ENCODE measurements at places on chromosomes 16 and 17.

GRCh38 chr16:86625821-86626220 is 47.5 kb downstream of the FOXL1 start:
- DNase-seq, result no peak

- DNase-seq, result no peak
These were observed 1.2 kb downstream of the HS3ST4 start for GRCh38 chr16:25692742-25693508.

DNA sequence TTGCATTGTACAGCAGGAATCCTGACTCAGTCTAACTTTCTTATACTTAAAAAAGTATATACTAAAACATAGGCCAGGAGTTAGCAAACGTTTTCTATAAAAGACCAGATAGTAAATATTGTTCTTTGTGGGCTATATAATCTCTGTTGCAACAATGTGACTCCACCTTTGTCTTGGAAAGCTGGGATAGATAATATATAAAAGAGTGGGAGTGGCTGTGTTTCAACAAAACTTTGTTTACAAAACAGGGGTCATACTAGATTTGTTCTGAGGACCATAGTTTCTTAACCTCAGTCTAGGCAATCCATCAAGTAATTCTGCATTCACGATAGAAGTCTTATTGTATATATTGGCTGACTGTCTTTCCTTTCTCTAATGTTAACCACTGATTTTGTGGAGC is 9.0 kb upstream of the TBC1D3B start:
- DNase-seq, result no peak

DNA sequence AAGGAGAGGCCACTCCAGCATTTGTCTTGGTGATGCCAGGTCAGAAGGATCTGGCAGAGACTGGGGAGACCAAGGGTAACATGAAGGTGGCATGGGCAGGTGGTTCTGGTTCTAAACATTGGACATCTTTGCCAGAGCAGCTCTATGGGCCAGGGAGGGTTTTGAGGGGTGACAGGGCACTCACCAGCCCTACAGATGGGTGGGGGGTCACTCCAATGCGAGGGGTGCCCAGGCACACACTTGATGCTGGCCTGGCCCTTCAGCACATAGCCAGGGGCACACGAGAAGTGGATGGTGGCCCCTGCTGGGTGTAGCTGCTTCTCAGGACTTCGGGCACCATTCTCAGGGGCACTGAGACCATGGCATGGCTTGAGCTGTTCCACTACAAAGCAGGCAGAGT is 5.5 kb upstream of the PHF12 start:
- DNase-seq, result no peak

- DNase-seq, result no peak
These were observed 105.2 kb downstream of the TMEM100 start for GRCh38 chr17:55617441-55617840.

GRCh38 chr17:76166906-76167305 is 25.9 kb upstream of the FOXJ1 start:
- no peak for DNase-seq

DNA sequence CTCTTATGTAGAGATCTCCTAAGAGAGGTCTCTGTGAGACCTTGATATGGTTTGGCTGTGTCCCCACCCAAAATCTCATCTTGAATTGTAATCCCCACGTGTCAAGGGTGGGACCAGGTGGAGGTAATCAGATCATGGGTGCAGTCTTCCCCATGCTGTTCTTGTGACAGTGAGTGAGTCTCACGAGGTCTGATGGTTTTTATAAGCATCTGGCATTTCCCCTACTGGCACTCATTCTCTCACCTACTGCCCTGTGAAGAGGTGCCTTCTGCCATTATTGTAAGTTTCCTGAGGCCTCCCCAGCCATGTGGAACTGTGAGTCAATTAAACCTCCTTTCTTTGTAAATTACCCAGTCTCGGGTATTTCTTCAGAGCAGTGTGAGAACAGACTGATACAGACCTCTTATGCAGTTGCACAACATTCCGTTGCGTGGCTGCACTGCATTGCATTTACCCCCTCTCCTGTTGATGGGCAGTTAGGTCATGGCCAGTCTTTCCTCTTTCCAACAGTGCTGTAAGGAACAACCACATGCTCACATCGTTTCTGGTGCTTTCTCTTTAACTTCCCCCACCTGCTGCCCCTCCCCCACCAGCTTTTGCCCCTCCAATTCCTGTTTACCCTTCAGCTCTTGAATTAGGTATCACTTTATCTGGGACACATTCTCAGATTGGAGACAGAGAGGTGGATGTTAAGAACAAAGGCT is 43.6 kb upstream of the MED9 start:
- DNase-seq, result no peak

DNA sequence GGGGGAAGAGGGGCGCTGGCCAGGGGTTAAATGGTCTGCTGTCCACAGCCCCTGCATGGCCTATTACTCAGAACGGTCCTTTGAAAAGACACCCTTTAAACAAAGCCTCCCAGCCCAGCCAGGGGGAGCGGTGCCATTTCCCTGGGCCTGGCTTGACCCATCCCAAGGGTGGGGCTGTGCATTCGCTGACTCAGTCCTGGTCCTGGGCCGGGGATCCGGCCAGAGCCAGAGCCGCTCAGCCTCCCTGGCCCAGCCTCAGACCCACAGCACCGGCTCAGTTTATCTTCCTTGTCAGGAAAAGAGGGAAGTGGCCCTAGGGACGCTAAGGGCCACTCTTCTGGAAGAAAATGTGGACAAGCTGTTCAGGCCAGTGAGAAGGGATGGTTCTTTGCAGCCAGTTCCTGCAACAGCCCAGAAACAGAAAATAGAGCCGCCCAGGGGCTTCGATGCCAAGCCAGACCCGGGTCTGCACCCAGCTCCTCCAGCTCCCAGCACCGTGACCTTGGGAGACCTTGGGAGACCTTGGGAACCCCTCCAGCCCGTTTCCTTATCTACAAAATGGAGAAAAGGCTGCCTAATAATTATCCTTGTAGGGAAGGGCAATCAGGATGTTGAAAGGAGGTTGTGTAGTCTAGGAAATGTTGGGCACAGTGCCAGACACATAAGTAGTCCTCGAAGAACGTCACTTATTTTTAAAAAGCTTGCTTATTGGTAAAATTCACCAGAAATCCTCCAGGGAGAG is 82.5 kb downstream of the ZDHHC7 start:
- DNase-seq, result no peak

- DNase-seq, result peak; percentile 7
These were observed 245.6 kb upstream of the RBFOX1 start for GRCh38 chr16:7086822-7087616.

DNA sequence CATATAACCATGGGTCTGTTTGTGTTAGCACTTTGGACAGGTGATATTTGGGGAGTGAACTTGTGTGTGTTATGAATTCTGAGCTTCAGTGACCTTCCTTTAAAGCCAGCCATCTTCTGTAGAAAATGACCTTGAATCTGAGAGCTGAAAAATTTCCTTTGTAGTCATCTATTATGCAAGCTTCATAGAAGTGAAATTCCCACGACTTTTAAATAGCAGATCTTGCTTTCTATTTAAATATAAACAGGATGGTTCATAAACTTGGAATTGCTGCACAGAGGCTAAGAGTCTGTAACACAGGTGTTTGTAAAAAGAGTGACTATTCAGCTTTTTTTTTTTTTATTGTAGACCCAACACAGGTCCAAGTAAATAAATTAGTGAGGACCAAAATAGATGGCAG is 85.5 kb downstream of the MARCHF10 start:
- no peak for DNase-seq

DNA sequence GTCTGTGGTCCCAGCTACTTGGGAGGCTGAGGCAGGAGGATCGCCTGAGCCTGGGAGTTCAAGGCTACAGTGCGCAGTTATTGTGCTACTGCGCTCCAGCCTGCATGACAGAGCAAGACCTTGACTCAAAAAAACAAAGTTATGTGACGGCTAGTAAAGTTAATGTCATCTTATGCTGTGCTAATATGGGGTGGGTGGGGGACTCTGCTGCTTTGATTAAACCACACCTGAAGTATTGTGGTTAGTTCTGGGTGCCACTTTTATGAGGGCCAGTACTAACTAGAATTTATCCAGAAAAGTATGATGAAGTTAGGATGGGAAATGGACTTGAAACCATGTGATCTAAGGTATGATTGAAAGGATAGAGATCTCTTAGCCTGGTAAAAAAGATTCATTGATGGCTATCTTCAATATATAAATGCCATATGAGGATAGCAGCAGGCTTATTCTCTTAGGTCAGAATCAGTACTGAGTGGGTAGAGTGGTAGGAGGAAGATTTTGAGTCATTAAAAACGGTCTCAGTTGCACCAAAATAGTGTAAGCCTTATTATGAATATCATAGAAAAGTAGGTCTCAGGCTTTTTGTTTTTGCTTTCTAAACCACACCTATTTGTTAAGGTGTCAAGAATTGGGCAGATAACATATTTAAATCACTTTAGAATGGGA is 5.6 kb downstream of the WSB1 start:
- DNase-seq, result no peak

GRCh38 chr17:60393840-60394723 is 2.1 kb upstream of the USP32 start:
- DNase-seq, result no peak

DNA sequence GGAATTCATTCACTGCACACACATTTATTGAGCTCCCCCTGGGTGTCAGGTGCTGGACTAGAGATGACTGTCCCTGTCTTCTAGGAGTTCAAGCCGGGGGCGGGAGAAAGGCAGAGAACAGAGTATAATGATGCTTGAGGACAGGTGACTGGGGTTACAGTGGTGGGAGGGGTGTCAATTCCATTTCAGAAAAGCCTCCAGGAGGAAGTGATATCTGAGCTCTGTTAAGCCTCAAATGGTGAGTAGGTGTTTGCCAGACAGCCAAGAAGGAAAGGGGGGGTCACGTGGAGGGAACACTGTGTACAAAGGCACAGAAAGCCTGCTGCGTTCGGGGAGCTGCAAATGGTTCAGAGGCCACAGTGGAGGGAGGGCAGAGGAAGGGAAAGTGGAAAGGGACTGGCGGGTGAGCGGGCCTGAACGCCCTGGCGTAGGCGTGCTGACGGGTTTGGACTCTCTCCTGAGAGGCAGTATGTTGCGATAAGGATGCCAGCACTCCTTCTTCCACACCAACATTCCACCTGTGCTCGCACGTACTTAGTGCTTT is 9.7 kb upstream of the NXPH3 start:
- no peak for DNase-seq

GRCh38 chr16:69762814-69763598 is 874 bp downstream of the WWP2 start:
- DNase-seq, result no peak

DNA sequence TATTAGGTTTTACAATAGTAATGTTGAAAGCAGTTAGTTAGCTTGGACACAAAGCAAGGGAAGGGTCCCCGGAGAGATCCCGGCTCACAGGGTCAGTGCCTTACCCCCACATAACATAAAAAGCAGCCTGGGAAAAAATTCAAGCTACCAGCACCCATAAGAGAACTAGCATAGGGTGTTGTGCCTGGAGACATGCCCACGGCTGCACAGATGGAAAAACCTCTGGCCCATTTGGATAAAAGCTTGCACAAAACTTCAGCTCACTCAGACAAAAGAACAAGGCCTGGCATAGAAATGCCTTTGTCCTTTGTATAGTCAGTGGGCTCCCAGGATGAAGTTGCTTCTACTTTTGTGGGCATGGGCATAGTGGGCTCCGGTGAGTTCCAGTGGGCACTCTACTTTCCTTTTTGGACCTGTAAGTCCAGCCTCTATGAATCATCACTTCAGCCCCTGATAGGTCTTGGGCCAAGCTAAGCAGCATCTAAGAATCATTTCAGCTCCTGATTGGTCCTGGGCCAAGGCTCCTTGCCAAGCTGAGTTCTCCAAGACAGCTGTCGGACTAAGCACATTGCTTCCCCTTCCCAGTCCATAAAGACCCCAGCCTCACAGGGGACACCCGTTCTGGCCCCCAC is 1.3 kb upstream of the RDM1 start:
- DNase-seq, result no peak

Data from NCI-H1092 (cell line).